ENCODE measurements at places on chromosomes 6 and 20.

GRCh38 chr6:19873031-19873430 lies 35.9 kb downstream of the ID4 start:
- DNase-seq, result no peak

GRCh38 chr20:58691773-58692578 lies 624 bp upstream of the NPEPL1 start:
- no peak for DNase-seq

DNA sequence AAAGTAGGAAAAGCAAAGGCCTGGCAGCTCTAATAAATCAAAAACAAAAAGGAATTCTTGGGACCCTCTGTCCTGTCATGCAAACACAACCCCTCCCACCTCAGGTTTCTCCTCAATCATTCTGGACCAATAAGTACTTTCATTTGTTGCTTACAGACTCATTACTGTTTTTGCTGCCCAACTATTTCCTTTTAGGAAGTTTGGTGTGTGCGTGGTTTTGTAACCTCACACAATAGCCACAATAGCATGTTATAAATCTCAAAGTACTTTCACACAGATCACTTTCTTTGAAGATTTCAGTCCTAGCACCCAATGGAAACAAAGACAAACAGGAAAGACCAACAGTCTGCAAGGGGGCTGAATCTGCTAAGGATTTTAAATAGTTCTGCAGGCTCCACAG lies 4.5 kb downstream of the MRPL14 start:
- no peak for DNase-seq

DNA sequence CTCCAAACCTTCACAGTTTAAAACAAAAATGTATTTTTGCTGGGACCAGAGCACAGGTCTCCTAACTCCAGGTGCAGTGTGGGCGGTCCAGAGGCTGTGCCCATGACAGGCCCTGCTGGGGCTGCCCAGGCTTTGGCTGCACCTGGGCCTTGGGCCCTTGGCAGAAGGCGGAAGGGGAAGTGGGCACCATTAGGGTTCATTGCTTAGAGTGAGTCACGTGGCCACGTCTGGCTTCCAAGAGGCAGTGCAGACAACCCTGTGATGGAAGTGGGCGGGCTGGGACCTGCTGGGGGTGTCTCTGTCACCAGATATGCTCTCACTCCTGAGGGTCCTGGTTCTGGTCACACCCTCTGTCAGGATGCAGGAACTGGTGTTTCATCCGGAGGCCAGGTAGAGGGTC lies 302.2 kb downstream of the QKI start:
- DNase-seq, result no peak

GRCh38 chr6:64914124-64914523 lies 792.9 kb downstream of the EYS start:
- DNase-seq, result no peak

DNA sequence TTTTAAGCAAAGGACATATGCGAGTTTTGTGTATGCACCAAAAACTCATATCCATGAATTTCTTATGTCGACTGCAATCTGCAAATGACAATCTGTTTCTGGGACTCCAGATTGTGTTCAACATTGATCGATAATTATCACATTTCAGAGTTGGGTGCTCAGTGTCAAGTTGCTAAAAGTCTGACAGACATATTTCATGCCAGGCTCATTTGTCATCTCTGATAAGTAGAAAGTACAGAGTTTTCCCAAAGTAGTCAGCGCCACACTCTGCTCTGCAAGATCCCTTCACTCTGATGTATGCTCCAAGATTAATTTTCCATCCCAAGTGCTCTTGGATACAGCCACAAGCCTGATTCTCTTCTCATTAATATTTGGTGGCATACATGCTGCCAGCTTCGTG lies 331.1 kb downstream of the DOK5 start:
- DNase-seq, result no peak

- no peak for DNase-seq
Measured at GRCh38 chr20:31543966-31544598, 29.8 kb downstream of the HM13 start.

- DNase-seq, result no peak
Measured at GRCh38 chr20:61499859-61500554, 247.9 kb downstream of the CDH4 start.

DNA sequence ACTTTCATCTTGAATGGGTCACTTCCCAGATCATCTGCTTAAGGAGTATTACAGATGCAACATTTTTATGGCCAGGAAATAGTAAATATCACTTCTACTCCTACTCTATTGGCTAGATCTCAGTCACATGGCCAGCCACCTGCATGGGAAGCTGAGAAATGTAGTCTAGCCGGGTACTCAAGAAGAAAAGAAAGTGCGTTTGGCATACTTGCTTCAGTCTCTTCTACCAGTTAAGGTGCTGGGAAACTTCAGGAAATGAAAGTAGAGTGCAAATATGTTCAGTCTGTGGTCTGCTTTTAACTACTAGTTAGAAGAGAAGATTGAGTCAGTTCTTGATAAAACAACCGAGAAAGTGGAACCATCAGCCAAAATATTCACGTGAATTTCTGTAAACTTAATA lies 129.2 kb downstream of the PDSS2 start:
- peak; percentile 58 for DNase-seq

DNA sequence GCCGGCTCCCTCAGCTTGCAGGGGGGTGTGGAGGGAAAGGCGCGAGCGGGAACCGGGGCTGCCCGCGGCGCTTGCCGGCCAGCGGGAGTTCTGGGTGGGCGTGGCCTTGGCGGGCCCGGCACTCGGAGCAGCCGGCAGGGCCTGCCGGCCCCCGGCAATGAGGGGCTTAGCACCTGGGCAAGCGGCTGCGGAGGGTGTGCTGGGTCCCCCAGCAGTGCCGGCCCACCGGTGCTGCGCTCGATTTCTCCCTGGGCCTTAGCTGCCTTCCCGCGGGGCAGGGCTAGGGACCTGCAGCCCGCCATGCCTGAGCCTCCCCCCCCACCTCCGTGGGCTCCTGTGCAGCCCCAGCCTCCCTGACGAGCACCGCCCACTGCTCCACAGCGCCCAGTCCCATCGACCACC lies 514.5 kb upstream of the GJE1 start:
- DNase-seq, result no peak

DNA sequence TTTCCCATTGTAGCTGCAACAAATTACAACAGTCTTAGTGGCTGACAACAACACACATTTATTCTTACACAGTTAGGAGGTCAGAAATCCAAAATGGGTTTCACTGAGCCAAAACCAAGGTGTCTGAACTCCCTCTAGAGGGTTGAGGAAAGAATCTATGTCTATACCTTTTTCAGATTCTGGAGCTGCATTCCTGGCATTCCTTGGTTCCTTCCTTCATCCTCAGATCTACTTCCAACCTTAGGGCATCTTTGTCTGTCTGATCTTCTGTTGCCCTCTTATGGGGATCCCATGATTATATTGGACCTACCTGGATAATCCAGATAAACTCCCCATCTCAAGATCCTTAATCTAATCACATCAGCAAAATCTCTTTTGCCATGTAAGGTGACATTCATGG lies 540.9 kb upstream of the MAP3K7 start:
- no peak for DNase-seq

DNA sequence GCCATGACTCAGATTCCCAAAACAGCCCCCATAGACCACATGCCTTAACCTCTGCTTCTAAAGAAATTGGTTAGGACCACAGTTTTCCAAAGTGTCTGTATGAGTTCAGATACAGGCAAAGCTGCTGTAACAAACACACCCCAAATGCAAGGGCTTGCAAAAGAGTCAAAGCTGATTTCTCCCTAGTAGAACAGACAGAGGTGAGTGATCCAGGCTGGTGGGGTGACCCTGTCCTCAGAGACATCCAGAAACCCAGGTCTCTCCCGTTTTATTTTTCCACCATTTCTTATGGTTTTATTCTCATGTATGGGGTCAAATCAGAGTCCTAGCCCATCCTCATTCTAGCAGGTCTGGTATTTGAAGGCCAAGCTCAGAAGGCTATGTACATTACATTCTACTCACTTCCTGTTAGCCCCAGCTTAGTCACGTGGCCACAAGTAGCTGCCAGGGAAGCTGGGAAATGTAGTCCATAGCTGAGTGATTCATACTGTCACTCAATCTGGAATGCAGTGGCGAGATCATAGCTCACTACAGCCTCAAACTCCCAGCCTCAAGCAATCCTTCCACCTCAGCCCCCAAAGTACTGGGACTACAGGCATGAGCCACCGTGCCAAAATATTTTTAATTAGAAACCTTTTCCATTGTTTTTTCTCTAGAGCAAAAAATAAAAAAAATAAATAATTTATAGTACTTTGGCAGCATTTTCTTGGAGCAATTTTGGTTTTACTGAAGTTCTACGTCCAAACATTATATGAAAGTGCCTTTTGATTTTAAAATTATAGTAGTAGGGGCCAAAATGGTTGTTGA lies 175.2 kb downstream of the ZMYND8 start:
- DNase-seq, result peak; percentile 62

DNA sequence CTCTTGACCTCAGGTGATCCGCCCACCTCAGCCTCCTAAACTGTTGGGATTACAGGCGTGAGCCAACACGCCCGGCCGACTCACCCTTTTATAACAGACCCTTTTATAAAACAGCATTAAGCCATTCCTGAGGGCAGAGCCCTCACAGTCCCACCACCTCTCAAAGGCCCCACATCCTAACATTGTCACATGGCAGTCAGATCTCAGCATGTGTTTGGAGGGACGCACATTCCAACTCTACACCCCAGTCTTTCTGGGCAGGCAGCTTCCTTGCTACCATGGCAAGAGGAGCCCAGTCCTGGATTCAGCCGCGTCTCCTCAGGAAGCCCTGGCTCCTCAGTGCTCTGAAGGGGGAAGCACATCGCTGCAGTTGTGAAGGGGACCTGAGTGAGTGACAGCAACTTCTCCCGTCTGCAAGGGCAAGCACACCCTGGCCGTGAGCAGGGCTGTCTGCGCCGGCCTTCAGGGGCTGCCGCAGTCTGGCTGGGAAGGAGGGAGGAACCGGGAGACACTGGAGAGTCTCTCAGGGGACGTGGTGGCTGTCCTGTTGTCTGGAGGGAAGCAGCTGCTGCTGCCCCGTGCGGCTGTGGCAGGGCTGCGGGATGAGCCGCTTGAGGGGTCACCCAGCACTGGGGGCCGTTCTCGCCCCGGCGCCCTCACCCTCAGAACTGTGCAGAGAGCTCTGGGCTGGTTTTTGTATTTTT lies 15.9 kb downstream of the OSBPL2 start:
- DNase-seq, result no peak

- DNase-seq, result no peak
Measured at GRCh38 chr20:63963348-63963741, 6.4 kb downstream of the ZNF512B start.

- DNase-seq, result no peak
Measured at GRCh38 chr20:50317116-50317515, 126.5 kb downstream of the CEBPB start.

GRCh38 chr6:15398633-15399275 lies 152.9 kb downstream of the JARID2 start:
- peak; percentile 40 for DNase-seq

- no peak for DNase-seq
Measured at GRCh38 chr6:111759331-111759835, 113.9 kb downstream of the FYN start.

GRCh38 chr6:1585669-1586049 lies 24.1 kb upstream of the FOXC1 start:
- DNase-seq, result no peak

DNA sequence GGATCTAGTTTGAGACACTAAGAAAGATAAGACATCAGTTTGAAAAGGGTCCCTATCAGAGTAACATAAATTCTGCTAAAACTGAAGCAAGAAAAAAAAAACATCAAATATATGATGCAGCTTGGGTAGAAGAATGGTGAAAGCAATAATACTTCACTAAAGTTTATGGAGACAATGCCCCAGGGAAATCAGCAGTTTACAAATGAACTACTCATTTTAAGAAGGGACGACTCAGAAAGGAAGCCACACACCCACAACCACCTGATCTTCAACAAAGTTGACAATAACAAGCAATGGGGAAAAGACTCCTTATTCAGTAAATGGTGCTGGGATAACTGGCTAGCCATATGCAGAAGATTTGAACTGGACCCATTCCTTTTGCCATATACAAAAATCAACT lies 143.5 kb downstream of the TPBG start:
- DNase-seq, result no peak

GRCh38 chr20:23367770-23368169 lies 5.8 kb downstream of the GZF1 start:
- DNase-seq, result no peak

DNA sequence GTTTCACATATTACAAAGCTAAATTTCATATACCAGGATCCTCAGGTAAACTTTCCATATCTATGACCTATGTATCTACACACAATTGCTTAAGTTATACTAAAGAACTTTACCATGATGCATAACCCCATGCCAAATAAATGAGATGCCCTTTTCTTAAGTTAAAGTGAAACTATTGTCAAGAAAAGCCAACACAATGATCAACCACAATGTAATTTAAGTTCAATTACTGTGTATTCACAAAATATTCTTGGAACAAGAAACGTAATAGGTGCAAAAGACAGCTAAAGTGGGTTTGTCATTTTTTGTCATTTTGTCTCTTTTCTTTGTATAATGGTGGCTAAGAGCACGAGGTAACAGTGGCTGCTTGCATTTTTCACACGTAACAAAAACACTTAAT lies 158.0 kb upstream of the SHLD1 start:
- DNase-seq, result no peak

DNA sequence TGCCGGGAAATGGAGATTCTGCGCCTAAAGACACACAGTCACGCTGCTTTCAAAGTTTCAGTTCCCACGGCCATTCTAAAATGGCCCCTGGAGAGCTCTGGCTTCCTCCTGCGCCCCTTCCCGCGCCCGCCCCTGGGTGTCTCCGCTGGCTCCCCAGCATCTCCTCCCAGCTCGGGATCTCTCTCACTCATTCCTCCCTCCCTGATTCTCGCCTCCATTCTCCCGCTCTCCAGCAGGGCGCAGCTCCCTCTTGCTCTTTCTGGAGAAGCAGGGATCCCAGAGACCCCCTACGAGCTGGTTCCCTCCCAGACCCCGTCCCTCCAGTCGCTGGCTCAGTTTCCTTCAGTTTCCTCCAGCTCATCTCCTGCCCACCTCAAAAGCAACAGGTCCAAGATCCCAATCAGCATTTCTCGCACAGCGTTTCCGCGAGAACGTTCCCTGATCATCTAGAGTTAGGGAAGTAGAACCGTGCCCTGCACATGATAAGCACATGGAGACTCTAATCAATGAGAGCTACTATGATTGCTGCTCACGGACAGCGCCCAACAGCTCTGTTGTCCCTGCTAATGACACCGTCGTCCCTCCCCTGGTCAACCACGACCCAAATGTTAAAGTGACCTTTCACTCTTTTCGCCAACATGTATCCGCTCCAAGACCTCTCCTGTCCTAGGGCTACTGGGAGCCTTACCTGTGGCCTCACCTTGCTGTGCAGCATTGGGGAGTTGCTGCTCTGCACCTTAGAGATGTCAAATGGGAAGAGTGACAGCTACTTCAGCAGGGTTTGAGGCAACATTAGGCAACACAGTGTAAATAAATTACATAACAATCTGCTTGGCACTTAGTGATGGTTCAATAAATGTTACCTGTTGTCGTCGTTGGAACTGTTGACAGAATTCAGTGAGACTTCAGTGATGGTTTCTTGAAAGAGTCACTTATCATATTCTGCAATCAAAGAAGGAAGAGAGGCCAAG lies 218.5 kb upstream of the QKI start:
- DNase-seq, result no peak

GRCh38 chr6:92538926-92539325 lies 880.4 kb downstream of the EPHA7 start:
- DNase-seq, result no peak

- no peak for DNase-seq
Measured at GRCh38 chr6:167030222-167031072, 31.2 kb downstream of the CEP43 start.

GRCh38 chr6:133377219-133377618 lies 136.1 kb downstream of the EYA4 start:
- DNase-seq, result no peak

- DNase-seq, result no peak
Measured at GRCh38 chr6:43047998-43048397, 5.7 kb downstream of the CUL7 start.

- no peak for DNase-seq
Measured at GRCh38 chr6:166621114-166621540, 5.9 kb downstream of the RPS6KA2 start.
